ENCODE measurements at places on chromosomes 7 and 10. TPM values are rescaled to one million over a fixed set of nuclear protein-coding genes. Genes with fewer than 3 reads are reported as not detected.

DNA sequence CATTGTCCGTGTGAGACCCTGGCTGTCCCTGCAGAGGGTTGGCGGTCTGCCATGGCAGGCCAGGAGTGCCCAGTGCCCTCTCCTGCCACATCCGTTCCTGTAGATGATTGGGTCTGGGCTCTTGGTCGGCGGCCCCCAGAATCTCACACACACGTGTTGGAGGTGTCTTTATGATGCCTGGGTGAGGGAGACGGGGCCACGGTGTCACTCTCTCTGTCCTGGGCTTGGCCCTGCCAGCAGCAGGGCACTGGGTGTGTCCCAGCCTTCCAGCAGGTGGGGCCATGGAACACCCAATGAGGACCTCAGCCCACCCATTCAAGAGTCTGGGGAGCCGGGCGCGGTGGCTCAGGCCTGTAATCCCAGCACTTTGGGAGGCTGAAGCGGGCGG is 30.2 kb downstream of the UNC5B start:
- DNase-seq: no peak

DNA sequence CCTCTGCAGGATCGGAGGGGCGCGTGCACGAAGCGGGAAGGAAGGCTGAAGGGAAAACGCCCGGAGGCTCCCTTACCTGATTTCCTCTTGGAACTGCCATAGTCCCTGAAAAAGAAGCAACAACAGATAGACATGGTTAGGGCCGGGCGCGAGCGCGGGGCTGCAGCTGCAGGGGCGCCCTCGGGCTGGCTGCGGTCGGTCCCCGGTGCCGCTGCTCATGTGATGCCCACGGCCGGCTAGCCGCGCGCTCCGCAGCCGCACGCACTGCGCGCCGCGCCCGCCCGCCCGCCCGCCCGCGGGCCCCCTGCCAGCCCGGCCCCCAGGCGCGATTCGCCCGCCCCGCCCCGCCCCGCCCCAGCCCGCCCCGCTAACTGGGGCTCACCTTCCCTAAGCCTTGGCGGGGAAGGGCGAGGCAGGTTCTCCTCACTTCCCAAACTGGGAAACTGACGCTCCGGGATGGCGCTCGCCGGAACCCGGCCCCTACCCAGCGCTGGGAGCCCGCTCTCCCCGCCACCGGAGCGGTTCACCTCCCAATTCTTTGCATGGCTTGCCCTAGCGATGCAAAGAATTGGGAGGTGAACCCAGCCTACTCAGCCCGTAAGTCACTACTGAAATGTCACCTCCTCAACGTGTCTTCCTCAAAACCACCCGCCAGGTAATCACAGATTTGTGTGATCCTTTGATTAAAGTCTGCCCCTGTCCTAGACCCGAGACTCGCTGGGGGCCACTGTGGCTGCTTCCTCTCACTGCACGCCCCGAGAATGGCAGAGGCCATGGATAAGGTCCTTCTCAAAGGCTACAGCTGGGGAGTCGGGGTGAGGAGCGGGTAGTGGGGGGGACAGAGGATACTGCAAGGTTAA is 162.2 kb downstream of the SH3PXD2A start:
- DNase-seq: no peak

GRCh38 chr7:146331369-146331768 is 214.8 kb downstream of the CNTNAP2 start:
- DNase-seq: no peak

Gene PRPS1L1
- total RNA-seq: not detected

DNA sequence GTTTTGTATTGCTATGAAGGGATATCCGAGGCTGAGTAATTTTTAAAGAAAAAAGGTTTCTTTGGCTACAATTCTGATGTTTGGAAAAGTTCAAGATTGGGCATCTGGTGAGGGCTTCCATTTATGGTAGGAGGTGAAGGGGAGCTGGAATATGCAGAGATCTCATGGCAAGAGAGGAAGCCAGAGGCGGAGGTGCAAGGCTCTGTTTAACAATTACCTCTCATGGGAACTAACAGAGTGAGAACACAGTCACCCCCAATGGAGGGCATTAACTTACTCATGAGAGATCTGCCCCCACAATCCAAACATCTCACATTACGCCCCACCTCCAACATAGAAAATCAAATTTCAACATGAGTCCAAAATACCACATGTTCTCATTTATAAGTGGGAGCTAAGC is 62.0 kb downstream of the AKR1D1 start:
- DNase-seq: no peak

Gene SPDYE1
- total RNA-seq: not detected

Gene PAX4
- not detected for total RNA-seq

Gene HTR5A
- total RNA-seq: not detected

- DNase-seq: no peak
Observed at GRCh38 chr7:122248472-122248871, 56.1 kb downstream of the FEZF1 start.

Gene BMPR1A
- 2.8 TPM for total RNA-seq

Gene CALHM3
- total RNA-seq: not detected

DNA sequence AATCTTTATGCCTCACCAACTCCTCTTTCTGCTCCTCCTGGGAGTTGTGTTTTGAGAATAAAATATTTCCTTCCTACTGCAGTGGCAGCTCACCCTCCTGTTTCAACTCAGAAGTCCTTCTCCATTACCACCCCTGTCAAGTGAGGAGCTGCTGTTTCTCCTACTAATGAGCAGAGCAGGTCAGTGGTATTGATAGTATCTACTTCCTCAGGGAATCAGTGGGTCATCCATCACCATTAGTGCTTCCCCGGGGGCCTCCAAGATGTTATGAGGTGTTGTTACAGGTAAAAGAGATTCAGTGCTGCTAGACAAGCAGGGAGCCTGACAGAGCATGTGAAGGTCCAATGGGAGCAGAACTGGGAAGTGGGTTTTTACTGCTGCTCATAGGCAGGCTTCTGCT is 795.2 kb downstream of the REEP3 start:
- DNase-seq: no peak

Gene ZNF425
- total RNA-seq: 1.6 TPM

GRCh38 chr7:28630350-28630749 is 218.0 kb downstream of the CREB5 start:
- DNase-seq: no peak

DNA sequence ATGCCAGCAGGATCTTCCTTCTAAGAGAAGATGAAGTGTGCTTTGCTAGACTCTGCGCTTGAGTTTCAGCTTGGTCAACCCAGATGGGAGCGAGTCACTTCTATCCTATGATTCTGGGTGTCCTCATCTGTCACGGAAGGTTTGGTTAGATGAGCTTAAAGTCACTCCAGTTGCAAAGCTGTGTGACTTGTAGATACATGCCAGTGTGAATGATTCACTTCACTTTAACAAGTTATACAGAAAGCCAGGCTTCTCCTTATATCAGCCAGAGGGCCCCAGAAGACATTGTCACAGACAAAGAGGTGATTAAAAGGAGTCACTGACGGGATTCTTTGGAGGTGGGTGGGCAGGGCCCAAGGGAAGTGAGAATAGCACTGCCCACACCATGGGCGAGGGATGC is 122.6 kb upstream of the PFKP start:
- no peak for DNase-seq

- DNase-seq: no peak
Observed at GRCh38 chr10:78740976-78741915, 327.5 kb upstream of the ZMIZ1 start.

GRCh38 chr7:76294344-76295024 is 8.0 kb upstream of the HSPB1 start:
- no peak for DNase-seq

DNA sequence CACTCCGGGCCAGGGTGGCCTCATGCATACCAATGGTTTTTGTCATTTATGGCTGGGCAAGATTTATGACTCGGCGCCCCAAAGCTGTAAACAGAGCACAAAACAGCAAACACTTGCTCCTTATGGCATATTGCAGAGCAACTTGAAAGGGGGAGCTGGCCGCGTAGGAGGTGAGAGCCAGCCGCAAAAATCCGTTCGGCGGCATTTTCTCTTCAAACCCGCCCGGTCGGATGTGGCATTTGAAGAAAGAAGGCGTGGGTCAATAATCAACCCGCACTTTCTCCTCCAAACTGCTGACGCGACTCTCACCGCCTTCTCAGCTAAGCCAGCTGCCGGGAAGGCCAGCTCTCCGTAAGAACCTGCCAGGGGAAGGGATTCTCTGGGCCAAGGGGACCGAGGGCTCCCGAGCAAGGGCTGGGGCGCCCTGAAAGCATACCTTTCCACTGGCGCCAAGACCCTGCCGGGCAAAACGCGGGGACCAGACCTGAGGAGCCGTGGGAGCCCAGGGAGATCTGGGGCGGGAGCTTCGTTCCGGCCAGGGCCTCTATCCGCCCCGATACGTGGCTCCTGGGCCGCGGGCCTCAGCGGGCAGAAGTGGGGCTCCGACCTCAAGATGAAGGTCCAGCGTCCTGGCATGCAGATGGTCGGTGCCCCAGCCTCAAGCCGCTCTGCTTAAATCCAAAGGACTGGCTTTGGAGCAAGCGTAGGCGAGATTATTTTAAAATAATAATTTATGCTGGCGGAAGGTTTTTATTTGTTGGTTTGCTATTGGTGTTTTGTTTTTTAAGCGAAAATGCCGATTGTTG is 12.9 kb upstream of the HOXA2 start:
- no peak for DNase-seq

GRCh38 chr10:95506056-95506737 is 55.0 kb downstream of the SORBS1 start:
- no peak for DNase-seq

- no peak for DNase-seq
Observed at GRCh38 chr7:107882766-107883165, 8.2 kb upstream of the DLD start.

Gene PNLIPRP2
- not detected for total RNA-seq

Gene PIP
- not detected for total RNA-seq

Gene SNX10
- 7.2 TPM for total RNA-seq

GRCh38 chr7:1703441-1703840 is 33.4 kb downstream of the ELFN1 start:
- DNase-seq: no peak

DNA sequence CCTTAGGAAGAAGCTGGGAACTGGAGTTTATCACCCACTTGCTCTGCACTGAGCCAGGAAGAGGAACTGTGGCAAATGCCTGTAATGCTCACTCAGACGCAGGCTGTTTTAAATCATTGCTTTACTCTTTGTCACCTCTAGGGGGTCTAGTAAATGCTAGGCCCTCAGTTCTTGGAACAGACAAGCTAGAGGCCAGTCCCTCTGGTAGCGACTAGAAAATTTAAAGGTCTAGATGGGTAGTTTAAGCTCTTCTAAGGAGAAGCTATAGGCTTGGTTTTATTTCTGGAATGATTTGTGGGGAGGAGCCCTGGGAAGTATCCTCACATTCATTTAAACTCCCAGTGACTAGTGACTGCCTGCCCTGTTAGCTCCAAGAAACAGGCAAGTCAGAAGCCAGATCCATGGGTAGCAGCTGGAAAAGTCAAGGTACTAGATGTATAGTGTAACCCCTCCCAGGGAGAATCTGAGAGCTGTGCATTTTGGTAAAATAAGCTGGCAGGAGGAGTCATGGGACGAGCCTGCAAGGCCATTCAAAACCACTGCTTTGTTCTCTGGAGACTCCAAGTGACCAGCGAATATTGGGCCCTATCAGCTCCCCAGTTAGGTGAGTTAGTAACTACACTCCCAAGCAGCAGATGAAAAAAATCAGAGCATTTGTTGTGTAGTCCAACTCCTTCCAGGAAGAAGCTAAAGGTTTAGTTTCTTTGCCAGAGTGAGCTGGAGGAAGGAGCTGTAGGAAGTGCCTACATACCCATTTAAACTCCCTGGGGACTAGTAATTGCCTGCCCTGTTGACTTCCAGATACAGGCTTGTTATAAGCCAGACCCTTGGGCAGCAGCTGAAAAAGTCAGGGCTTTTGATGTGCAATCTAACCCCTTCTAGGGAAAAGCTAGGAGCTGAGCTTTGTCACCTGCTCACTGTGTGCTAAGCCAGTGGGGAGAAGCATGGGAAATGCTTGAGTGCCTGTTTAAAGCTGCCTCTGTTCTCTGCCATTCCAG is 68.9 kb downstream of the DYNC1I1 start:
- DNase-seq: no peak

Gene CCDC7
- 2.4 TPM for total RNA-seq

DNA sequence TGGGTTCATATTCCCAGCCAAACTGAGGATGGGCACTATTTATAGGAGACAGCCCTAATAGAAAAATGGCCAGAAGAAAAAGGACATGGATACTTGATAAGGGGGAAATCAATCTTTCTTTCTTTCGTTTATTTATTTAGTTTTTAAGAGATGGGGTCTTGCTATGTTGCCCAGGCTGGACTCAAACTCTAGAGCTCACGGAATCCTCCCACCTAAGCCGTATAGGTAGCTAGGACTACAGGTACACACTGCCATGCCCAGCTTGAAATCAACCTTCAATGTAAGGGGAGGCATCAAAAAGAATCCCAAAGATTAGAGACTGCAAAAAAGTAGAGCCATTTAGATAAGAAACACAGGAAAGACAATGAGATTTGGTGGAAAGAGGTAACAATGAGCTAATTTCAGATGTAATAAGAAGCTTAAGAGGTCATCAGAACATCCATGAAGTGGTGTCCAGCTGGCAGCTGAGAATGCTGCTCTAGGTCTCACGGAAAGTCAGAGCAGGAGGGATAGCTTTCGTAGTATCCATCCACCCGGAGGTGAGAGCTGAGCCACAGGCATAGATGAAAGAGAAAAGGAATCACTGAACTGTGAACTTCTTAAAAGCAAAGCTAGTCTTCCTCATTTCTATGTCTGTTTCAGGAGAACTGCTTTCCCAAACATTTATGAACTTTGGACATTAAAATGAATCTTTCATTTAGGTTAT is 10.5 kb upstream of the ABLIM1 start:
- no peak for DNase-seq

Gene PPA1
- 93.6 TPM for total RNA-seq

Gene EEF1AKMT2
- 13.4 TPM for total RNA-seq

GRCh38 chr7:106415433-106415832 is 130.7 kb upstream of the NAMPT start:
- DNase-seq: no peak

GRCh38 chr10:71234970-71235685 is 22.8 kb downstream of the UNC5B start:
- no peak for DNase-seq

DNA sequence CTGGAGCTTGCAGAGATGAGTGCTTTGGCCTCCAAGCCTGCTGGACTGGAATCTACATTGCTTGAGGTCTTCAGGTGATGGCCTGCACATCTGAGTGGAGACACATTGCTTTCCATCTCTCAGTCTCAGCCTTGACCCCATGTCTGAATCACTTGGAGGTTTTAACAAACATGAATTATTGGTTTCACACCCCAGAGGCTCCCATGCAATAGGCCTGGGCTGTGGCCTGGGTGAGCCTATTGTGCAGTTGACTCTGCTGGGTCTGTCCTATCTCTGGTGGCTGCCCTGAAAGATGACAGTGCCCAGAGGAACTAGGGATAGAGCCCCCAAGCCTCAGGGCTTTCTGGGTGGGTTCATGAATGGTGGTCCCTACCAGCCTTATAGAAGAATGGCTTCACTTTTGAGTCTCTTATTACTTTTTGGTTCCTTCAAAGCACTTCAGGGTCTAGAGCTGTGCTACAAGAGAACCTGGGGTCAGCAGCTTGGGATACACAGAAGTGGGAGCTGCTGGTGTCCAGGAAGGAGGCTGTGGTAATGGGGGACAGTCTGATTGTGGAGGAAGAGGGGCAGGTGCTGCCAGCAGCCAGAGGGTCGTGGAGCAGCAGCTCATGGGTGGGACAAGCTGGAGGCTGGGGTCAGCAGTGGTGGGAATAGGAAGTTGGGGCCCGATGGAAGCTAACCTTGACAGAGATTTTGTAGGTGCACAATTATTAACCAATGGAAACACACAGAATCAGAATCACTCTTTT is 5.5 kb downstream of the RAMP3 start:
- no peak for DNase-seq

All from glomerular endothelial cell (primary cell).